Activated CD8-positive, alpha-beta memory T cell treated with anti-CD3 and anti-CD28 coated beads for 1 hour (primary cell): ENCODE measurements at places on chromosomes 5 and 9.

DNA sequence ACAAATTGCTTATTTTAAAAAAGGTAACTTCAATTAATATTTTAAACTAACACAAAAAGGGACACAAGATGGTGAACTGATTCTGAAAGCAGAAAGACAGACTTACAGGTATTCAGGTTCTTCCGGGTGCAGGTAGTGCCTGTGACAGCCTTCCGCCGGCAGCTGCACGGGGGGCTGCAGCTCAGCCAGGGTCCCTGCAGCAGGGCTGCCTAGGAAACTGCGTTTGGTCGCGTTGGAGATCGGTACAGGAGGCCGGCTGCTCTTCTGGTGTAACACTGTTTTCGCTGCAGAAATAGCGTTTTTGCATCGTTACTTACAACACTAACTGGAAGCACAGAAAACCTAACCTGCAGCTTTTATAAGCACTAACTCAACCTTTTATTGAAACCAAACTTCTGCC, 80.0 kb downstream of the CAMSAP1 start:
- no peak for DNase-seq

DNA sequence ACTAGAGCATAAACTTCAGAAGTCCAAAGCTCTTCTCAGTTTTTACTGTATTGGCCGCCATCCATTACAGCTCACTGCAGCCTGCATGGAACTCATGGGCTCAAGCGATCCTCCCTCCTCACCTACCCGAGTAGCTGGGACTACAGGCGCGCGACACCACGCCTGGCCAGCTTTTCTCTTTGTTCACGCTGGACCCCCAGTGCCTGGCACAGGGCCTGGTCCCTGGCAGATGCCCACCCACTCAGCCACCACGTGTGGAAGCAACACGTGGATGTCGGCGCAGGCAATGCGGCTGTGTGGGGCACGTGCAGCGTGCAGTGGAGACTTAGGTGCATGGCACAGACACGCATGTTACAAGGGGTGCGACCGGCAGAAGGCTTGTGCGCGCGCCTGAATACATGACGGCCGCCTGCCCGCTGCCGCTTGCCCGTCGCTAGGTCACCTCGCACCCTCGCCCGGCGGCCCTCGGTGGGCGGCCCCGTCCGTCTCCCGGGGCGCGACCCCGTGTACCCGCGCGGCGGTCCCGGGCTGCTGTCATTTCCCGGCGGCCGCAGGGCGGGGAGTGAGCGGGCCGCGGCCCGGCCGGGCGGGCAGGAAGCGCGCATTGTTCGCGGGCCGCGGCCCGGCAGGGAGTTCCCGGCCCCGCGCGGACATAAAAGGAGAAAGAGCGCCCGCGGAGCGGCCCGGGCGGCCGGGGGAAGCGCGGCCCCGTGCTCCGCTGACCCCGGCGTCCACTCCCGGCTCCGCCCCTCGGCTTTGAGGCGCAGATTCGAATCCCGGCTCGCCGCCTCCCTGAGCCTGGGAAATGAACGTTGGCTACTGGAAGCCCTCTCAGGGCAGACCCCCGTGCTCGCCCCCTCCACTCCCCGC, 24.1 kb upstream of the PTGS1 start:
- no peak for DNase-seq

DNA sequence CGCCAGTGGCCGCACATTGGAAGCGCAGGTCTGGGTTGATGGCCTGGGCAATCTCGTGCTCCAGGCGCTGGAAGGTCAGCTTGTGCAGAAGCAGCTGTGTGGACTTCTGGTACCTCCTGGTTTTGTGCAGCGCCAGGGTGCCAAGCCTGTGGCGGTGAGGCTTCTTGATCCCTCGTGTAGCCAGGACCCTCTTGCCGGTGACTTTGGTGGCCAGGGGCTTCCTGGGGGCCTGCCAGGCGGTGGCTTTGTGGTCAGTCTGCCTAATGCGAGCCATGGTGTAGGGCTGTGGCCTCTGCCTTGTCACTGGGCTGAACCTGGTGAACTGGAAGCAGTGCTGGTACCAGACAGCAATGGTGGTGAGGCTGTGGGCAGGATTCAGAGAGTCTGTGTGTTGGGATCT, 6.2 kb upstream of the TAF11L13 start:
- no peak for DNase-seq

DNA sequence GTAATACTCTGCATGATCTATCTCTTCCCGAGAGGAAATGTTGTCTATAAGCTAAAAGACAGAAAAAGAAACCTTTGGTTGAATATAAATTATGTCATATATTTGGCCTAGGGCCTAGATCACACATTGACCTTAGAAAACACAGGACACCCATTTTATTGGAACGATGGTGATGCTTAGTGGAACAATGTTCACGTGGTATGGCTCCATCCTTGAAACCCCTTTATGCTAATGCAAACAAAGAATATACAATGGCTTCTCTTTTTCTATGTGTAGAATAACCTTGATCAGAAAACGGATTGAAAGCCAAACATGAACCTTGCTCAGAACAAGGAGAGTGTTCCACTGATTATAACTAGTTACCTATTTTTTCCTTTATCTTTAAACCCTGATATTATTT, 24.5 kb downstream of the MRPS27 start:
- no peak for DNase-seq

DNA sequence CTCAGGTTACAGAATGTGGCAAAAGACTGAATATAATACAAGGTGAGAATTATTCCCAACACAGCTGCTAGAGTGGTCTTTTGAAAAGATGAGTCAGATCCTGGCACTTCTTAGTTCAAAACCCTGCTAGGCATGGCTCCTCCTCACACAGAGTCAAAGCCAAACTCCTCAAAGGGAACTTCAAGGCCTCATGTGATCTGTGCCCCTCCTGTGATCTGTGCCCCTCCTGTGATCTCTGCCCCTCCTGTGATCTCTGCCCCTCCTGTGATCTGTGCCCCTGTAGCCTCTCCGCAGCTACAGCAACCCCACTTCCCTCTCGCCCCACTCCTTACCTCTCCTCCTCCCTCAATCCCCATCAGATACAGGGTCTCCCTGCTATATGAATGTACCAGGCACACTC, 525.5 kb upstream of the CCNG1 start:
- no peak for DNase-seq

- no peak for DNase-seq
These were observed 44.2 kb downstream of the ROPN1L start for GRCh38 chr5:10485897-10486296.

- DNase-seq = no peak
These were observed 7.4 kb downstream of the KLF9 start for GRCh38 chr9:70407081-70407503.

DNA sequence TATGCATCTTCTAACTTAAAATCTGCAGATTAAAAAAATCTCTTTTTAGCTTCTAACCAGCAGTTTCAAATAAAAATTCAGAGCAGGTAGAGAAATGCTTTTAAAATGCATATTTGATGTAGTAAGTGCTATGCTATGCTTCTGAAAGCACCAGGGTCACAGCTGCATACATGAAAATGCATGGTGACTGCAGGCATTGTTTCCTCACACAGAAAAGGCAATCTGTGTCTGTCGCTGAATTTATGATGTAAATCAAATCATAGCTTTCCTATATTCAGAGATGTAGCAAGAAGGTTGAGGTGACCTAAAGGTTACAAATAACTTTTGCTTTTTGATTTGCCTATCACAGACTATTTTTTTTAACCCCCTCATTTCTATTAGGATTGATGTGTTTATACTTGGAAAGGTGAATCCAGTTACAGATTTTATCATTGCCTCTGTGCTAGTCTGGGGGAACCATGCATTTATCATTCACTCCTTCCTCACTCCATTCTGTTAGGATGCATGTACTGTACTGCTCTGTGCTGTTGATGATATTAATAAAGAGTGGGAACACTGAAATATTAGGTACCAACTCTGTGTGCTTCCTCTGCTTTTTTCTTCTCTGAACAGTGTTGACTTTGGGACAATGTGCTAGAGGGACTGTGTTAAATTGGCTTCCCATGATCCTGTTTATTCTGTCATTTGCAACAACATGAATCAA, 65.6 kb downstream of the FOCAD start:
- no peak for DNase-seq

DNA sequence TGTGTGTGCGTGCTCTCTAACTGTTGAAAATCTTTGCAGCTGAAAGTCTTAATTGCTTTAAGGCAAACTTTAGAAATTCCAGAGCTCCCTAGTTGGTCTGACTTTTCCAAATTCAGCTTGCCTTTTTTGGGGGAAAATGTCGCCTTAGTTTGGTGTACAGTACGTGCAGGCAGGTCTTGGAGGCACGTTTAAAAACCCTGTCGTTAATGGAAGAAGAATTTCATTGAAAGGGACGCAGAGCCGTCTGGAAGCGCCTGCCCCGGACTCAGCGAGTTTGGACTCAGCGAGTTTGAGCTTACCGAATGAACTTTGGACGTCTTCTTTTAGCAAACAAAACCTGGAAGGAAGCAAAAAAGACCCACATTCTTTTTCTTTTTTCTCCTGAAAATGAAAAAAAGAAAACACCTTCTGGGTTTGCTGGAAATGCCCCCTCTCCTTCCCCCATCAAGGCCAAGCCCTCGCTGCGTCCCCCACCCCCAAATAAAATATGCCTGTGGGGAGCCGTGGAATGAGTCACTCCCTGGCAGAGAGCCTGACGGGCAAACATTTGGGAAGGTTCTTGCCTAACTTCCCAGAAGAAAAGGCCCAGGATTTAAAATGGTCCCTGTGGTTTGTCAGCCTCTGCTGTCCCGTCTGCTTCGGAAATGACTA, 1.5 kb downstream of the NEK6 start:
- no peak for DNase-seq

- DNase-seq = no peak
These were observed 3.5 kb downstream of the SLC34A3 start for GRCh38 chr9:137234055-137234697.

DNA sequence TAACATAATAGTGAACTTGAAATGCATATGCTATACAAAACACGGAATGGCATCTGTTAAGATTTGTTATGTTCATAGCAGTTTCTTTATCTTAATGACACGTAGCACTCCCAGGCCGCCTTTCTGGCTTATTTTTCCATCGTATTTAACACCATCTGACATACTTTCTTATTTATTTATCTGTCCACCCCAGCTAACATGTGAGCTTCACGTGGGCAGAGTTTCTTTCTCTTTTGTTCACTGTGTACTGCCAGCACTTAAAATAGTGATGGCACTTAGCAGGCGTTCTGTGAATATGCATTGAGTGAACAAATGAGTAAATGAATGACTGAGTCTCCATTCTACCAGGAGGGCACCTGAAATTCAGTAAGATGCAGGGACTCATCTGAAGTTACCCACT, 29.4 kb upstream of the SYNPO start:
- DNase-seq = no peak

GRCh38 chr5:54529565-54529964, 12.0 kb downstream of the SNX18 start:
- no peak for DNase-seq

- DNase-seq = no peak
These were observed 16.5 kb upstream of the NRARP start for GRCh38 chr9:137318602-137319001.

- DNase-seq = no peak
These were observed 176.0 kb downstream of the OLFM1 start for GRCh38 chr9:135263511-135263910.

DNA sequence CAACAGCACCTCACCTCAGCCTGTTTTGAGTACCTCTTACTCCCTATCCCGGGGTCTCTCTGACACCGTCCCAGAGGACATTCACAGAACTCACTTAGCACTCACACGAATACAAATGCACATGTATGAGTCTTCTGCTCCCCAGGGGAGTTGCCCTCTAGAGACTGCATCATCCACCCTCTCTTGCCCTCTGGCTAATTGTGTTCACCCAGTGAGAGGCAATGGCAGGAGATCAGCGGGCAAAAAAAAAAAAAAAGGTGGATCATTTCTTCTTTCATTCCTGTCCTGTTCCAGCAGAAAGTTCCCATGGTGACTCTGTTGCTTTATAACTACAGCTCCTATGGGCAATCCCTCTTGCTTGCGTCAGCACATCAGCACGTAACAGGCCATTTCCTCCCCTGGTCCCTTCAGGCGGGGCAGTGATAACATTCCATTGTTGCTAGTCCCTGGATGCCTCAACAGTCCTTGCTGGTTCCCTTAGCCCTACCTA, 23.5 kb upstream of the SNX2 start:
- no peak for DNase-seq

DNA sequence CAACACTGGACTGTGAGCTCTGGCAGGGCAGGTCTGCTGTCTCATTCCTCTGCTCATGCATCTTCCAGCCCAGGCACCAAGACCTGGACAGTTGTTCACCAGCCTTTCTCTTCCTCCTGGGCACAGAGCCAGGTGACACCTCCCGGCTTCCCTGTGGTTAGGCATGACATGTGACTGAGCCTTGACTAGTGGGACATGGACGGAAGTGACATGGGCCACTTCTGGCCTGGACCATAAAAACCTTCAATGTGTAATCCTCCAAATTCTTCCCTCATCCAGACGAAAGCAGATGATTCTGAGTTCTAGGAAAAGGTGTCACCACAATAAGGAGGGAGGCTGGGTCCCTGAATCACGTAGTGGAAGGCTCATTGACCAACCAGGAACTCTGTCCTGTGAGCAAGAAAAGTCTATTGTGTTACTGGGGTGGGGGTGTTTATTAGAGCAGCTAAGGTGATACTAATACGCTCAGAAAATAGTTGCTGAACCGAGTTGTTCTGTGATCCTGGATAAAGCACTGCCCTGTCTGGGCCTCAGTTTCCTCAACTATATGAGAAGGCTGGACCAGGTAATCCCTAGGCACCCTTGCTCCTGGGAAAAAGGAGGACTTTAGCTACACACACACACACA, 26.6 kb upstream of the CRB2 start:
- no peak for DNase-seq

DNA sequence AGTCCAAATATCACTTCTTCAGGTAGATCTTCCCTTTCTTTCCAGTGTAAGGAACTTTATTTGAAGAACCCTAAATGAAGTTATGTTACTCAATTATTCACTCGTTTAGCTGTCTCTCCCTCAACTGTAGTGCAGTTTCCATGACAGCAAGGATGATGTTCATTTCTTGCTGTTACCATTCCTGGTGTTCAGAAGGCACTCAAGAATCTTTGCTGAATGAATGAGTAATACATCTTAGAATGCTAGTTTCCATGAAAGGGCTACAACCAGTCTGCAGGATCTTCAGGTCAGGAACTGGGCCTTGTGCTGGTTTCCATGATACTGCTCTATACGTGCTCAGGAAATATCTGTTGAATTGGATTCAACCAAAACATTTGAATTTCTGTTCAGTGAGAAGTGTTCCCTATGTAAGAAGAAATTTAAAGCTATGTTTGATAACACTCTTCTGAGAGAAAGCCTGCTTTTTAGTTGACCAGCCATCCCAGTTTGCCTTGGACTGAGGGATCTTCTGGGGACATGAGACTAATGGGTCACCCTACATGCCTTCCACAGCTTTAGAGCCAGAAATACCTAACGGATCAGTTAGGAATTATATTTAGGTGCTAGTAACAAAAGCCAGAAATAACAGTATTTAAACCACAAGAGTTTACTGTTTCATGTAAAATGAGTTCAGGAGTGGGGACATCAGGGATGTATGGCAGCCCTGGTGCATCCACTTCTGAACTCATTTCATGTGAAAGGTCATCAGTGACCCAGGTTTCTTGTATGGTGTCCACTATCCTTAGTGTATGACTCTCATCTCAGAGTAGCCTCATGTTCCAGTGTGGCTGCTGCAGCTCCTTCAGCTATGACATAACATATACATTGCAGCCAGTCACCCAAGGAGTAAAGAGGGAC, 500.1 kb upstream of the SGCD start:
- no peak for DNase-seq

GRCh38 chr5:78644741-78645300, 3.8 kb downstream of the LHFPL2 start:
- DNase-seq = no peak
